ENCODE measurements at places on chromosomes 16 and 17.

DNA sequence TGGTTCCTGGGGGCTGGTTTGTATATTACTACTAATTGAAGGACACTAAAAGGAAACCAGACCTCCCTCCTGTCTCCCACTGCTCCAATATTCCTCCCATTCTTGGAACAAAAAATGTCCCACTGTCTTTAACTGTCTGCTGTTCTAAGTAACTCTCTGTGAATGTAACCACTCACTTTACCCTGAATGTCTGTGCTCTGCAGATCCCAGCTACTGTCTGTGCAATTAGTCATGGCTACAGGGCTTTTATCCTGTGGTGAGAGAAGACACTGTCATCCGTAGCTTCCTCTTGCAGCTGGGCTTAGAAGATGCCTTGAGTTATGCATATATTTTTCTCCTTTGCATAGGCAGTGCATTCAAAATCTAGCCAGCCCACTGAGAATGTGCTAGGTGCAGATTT lies 853.8 kb downstream of the CDH8 start:
- DNase-seq: no peak

DNA sequence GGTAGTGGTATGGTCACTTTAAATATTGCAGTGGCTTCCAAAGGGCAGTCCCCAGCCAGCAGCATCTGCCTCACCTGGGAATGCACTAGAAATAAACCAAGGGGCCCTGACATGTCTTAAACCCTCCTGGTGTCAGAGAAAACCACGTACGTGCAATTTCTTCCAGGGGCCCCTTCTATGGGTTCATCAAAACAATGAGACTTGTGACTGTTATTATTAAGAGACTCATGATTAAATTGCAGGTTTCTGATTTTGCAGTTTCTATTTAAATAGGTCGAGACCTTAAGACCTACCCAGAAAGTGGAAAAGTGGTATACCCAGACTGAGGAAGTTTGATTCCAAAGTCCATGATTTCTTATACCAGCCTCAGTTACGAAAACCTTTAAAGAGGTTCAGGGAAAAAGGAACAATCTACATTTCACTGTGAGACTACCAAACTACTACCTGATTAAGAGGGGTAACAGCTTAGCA lies 746 bp upstream of the POLG2 start:
- DNase-seq: no peak

DNA sequence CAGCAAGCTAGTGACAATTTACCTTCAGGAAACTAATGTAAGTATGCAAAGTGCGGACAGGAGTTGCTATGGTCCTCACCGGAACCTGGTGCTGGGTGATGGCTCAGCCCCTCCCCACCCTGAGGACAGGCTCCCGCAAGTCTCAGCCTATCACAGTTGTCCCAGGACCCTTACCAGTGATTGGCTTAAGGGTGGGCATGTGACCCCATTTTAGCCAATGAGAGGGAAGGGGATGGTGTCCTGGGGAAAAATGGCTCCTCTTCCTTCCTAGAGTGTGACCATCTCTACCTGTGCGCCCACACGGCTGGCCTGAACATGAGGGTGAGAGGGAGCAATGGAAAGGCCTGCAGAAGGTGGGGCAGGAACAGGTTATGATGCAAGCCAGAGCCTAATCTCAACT lies 80.4 kb downstream of the C16orf78 start:
- no peak for DNase-seq

GRCh38 chr16:1900452-1900774 lies 17.8 kb downstream of the HS3ST6 start:
- DNase-seq: no peak

GRCh38 chr17:31535581-31535981 lies 144.1 kb downstream of the RAB11FIP4 start:
- no peak for DNase-seq

DNA sequence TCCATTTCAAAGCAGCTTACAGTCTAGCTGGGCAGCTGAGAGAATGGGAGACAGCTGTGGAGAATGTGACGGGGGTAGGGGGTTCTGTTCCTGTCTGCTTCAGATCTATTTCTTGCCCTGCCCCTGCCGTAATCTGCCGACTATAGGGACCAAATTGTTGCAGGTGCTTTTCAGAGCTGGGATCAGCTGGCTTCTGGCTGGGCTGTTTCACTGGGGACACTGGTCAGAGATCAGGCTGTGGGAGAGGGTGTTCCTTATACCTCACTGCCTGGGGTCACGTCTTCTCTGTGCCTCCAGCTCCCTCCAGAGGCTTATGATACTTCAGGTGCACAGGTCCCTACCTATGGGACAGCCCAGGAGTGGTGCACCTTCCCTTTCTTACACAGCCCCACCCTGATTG lies 514.9 kb upstream of the GOT2 start:
- DNase-seq: no peak

DNA sequence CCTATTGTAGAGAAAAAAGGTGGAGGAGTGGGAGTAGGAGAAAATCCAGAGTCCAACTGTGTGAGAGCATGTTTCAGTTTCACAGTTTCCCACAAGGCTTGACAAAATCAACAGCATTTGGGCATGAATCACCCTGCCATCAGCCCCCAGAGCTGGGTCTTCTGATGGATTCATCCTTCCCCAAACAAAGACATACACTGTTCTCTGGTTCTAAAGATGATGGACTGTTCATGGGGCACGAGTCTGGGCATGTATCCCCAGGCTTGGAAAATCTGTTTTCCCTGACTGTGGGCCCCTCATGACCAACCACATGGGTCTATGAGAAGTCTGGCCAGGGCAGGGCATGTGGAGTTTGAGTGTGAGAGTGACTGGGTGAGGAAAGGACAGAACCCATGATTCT lies 210.4 kb upstream of the IRX5 start:
- DNase-seq: no peak

DNA sequence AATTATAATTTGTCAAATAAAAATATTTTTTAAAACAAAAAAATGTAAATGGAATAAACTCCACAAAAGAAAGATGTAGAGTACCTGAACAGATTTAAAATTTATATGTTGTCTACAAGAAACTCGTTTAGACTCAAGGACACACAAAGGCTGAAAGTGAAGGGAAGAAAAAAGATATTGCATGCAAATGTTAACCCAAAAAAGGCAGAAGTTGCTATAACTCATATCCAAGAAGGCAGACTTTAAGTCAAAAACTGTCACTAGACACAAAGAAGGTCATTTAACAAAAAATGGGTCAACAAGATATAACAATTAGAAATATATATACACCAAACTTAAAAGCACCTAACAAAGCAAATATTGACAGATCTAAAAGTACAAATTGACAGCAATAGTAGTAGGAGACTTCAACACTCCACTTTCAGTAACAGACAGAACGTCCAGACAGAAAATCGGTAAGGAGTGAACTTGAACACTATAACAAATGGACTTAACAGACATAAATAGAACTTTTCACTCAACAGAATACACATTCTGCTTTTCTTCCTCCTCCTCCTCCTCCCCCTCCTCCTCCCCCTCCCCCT lies 40.8 kb upstream of the MYLK3 start:
- no peak for DNase-seq

Data from T-helper 1 cell (primary cell).